ENCODE measurements at places on chromosomes 7 and 10. TPM values are rescaled to one million over a fixed set of nuclear protein-coding genes. Genes with fewer than 3 reads are reported as not detected.

Gene H2BK1
- total RNA-seq = not detected

Gene SLC13A4
- total RNA-seq = 0.28 TPM

Gene MYH16
- not detected for total RNA-seq

Gene THAP5
- total RNA-seq = 34.7 TPM

Gene ASIC3
- 1.6 TPM for total RNA-seq

GRCh38 chr10:121293110-121293509 lies 305.1 kb downstream of the FGFR2 start:
- no peak for DNase-seq

DNA sequence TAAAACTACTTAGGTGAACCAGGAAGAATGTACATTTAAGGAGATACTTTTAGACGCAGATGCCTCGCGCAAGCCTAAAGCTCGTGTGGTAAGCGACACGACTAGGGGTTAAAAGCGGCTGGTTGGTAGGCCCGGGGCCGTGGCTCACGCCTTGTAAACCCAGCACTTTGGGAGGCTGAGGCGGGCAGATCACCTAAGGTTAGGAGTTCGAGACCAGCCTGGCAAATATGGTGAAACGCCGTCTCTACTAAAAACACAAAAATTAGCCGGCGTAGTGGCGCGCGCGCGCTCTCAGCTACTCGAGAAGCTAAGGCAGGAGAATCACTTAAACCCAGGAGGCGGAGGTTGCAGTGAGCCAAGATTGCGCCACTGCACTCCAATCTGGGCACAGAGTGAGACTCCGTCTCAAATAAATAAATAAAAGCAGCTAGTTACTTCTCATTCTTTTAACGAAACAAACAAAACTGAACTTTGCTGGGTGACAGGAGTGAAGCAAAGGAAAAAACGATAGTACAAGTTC lies 879 bp downstream of the NUDT5 start:
- DNase-seq = peak; percentile 28

DNA sequence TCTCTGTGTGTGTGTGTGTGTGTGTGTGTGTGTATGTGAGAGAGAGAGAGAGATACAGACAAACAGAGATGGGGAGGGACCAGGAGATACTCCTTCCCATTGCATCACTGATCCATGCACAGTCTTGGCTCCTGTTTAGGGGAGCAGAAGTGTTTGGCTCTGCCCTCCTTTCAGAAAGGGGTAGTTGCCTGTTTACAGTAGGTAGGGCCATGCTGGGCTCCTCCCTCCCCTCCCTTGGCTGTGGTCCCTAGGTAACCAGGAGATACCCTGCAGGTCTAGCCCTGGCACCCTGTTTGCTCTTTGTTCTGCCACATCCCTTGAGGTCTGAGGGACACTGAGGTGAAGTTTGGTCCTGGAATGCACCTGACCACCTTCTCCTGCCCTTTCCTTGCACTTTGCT lies 95.3 kb downstream of the RAMP3 start:
- DNase-seq = no peak

DNA sequence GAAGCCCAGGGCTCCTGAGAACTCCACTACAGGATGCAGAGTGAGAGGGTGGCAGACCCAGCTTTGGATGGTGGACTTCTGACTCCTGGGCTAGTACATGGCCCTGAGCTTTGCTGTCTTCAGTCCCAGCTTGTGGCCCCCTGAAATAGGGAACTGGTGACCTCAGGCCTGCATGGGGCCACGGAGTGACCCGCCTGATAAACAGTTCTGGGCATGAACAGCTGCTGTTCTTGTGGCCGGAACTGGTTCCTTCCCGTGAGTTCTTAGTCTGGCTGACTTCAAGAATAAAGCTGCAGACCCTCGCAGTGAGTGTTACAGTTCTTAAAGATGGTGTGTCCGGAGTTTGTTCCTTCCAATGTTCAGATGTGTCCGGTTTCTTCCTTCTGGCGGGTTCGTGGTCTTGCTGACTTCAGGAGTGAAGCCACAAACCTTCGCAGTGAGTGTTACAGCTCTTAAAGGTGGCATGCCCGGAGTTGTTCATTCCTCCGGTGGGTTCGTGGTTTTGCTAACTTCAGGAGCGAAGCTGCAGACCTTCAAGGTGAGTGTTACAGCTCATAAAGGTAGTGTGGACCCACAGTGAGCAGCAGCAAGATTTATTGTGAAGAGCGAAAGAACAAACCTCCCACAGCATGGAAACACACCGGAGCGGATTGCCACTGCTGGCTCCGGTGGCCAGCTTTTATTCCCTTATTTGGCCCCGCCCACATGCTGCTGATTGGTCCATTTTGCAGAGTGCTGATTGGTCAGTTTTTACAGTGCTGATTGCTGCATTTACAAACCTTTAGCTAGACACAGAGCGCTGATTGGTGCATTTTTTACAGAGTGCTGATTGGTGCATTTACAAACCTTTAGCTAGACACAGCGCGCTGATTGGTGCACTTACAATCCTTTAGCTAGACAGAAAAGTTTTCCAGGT lies 268.0 kb downstream of the ZEB1 start:
- DNase-seq = no peak

- peak; percentile 37 for DNase-seq
These were observed 37.0 kb downstream of the RPA3 start for GRCh38 chr7:7681191-7681935.

GRCh38 chr10:123538401-123539320 lies 127.5 kb upstream of the GPR26 start:
- no peak for DNase-seq

GRCh38 chr7:24372961-24373955 lies 89.3 kb downstream of the NPY start:
- no peak for DNase-seq

DNA sequence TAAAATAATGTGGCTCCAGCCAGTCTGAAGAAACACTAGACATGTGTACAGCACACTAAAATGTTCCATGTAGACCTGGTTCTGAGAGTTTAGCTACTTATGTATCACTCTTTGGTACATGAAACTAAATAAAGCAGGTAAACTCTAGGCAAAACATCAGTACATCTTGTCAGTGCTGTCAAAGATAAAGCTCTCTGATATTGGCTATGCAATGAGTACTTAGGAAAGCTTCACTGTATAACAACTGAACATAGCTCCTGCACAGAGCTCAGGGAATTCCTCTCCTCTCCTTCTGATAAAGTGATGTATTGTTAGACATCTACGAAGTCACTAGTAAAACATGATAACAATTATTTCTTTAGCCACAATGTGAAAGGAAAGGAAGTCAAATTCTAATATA lies 3.5 kb downstream of the LRRN3 start:
- DNase-seq = no peak

DNA sequence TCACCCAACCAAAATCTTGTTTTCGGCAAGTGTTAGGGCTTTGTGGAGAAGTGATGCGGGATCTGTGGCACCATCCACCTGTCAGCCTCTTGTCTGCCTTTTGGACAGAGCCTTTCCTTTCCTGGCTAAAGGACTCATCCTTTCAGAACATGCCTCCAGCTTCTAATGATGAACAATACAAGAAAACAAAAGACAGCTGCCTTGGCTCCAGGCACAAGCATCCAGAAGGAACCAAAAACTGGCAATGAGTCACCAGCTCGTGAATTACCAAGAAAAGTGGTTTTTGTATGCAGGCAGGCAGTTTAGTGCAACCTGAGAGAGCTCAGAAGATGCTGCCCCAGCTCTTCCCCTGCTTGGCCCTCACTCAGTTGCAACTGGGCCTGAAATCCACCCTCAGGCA lies 84.6 kb upstream of the NAMPT start:
- no peak for DNase-seq

DNA sequence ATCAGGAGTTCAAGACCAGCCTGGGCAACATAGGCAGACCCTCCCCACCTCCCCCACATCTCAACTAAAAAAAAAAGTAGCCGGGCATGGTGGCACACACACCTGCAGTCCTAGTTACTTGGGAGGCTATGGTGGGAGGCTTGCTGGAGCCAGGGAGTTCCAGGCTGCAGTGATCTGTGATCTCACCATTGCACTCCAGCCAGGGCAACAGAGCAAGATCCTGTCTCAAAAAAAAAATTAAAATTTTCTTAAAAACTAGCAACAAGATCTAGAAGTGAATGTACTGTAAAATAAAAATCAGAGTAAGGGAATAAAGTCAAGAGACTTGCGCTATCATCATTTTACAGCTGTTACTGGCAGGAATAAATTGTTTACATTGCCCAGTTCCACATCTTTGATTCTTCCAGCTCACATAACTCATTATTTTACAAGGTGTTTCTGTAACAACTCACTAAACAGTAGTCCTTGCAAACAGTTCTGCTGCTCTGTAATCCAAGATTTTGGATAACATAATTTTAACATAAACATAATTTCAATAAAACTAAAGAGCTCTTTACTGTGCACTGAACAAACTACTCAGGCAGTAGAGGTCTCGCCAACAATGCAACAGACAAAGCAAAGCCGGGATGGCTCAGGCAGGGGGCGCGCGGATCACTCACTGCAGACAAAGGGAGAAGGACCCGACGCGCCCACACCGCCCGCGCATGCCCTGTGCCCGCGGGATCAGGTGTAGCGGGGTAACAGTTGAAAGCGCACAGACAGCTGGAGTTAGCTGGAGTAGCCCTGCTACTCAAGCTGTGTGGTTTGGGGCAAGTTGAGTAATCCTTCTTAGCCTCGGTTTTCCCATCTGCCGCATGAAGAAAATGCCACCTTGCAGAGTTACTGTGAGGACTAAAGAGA lies 73.3 kb upstream of the NFE2L3 start:
- peak; percentile 93 for DNase-seq

DNA sequence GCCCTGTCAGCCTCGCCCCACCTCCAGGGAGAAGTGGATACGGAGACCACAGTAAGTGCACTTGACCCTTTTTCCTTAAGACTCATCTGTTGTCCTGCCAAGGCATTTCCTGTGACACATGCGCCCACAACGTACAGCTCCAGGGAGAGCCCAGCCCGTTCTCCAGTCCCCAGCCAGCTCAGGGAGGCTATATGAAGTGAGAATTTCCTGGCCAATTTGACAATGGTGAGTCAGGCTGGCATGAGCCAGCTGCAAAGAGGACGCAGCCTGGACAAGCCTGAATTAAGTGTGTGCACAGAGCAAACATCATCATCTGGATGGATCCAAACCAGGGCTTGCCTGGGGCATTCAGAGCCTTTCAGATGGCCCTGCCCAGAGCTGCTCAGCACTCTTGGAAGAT lies 244.8 kb downstream of the KCNMA1 start:
- DNase-seq = no peak

GRCh38 chr7:106583100-106583499 lies 77.9 kb downstream of the CCDC71L start:
- DNase-seq = no peak

DNA sequence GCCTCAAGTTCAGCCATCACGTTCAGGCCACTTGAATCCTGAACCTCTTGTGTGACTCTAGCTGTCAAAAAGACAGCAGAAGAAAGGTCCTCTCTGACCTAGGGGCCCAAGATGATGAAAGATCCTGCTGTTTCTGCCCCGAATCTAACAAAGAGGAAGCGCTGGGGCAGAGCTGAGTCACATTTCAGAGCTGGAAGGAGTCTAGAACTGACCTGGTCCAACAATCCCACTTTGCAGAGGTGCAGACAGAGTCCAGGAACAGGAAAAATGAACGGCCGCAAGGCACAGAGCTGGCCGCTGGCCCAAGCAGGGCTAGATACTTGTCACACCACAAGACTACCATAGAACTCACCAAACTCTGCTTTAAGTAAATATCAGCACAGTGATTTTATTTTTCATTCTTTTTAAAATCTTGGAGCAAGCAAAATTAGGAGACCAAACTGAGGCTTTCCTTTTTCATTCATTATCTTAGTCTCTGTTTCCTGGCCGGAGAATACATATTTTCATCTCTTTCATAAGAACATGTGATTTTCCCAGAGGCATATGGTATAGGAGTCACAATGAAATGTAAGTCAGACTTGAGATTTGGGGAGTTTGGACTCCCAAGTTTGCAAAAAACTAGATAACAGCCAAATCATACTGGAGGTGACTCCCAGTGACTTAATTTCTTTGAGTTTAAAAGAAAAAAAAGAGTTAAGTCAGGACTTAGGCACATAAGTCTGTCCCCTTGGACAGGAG lies 52.8 kb downstream of the CHST15 start:
- DNase-seq = no peak

DNA sequence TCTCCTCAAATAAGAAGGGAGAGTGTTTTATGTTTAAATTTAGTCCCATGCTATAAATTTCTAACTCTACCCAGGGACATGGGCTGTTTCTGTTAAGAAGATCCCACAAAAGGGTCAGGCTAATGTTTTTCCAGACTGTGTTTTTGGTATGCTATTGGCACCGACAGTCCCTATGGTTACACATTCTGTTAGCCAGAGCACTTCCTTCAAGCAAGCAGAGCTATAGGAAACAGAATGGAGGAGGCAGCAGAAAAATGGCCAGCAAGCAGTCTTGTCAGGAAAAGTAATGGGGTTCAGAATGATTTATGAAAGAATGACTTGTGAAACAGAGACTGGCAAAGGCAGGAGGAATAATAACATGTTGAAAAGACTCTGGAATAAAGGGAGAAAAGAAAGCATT lies 44.8 kb upstream of the PHYHIPL start:
- no peak for DNase-seq

- DNase-seq = no peak
These were observed 88.8 kb downstream of the SEMA3C start for GRCh38 chr7:80830010-80830409.

DNA sequence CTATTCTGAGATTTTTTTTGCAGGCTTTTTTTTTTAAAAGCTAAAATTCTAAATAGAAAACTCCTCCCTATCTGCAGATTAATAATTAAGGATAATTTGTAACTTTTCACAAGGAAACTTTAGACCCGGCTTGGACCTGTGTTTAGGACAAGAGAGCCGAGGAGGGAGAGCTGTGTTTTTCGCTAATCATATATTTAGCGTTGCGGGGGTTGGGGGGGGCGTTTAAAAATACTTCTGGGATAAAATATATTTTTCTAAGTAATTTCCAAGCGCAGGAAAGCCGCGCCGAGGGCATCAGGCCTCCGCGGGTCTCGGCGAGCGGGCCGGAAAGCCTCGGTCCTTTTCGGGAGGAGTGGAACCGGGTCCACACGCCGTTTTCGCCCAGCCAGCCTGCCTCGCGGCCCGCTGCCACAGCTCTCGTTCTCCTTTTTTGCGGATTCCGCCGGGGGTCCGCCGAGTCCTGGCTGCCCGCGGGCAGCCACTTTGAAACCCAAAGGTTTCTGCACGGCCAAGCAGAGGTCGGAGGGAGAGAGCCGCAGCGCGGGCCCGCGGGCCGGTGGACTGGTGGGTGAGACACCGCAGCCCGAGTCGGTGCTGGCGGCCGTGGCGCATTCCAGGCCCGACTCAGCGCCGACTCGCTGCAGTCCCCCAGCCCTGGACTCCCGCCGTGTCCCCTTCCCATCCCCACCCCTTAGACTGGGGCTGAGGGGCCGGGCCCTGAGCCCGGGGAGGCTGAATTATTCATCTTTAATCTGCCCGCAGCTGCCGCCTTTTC lies 2.3 kb downstream of the PAX2 start:
- DNase-seq = peak; percentile 80

- no peak for DNase-seq
These were observed 16.8 kb upstream of the TES start for GRCh38 chr7:116193329-116194087.

Data from neural progenitor cell (in vitro differentiated cells).